ENCODE measurements at places on chromosomes 4 and X.

DNA sequence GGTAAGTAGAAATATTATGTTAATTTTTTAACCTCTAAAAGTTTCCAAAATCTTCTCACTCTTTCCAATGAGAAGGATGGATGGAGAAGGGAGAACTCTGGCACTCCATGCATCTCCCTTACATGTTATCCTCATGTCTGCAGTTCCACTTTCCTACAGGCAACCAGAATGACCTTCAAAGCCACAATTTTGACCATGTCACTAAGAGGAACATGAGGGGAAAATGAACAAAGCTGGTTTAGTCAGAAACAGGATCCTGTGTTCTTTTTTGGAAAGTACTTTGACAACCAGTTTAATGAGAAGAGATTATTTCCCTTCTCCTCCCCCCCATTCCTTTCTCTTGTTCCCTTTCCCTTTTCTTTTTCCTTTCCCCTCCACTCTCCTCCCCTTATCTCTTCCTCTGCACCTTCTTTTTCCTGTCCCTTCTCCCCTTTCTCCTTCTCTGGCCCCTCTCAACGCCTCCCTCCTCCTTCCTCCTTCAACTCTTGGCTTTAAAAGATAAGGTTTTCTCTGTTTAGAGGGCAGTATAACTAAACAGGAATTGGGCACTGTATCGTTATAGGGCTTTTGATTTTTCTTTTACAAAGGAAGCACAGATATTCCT lies 42.5 kb downstream of the DTHD1 start:
- no peak for DNase-seq

DNA sequence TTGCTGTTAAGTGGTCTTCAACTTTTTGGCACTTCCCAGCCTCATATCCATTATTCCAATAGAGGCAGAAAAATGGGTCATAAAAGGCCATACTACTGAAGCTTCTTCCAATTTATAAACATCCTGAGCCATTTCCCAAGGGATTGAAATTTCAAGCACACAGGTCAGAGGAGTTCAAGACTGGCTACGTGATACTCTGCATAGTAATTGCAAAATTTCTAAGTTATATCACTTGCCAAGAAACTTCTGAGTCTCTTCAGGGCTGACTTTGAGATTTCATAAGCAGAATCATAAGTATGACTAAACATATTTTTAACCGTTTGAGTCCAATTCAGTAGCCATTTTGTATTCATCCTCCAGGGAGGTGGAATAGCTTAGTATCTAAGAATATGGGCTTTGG lies 75.6 kb upstream of the RXFP1 start:
- DNase-seq = no peak

- DNase-seq = no peak
Observed at GRCh38 chr4:28557755-28558154, 1697.1 kb downstream of the STIM2 start.

GRCh38 chr4:142473960-142474338 lies 372.2 kb downstream of the INPP4B start:
- no peak for DNase-seq

DNA sequence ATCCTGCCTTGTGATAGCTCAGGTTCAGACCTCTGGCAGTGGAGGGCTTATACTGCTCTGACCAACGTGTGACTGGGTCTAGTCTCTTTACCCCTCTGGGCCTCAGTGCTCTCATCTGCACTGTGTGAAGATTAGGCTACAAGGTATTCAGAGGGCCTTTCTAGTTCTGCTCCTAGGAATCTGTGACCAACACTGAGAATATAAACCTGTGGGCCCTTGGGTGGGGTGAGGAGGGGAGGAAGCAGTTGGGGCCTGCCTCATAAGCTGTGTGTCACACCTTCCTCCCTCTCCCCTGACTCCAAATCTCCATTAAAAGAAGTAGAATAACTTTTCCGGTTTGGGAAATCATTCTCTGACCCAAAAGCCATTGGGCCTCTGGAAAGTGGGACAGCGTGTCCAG lies 66.3 kb upstream of the MSN start:
- DNase-seq = no peak

GRCh38 chrX:46819136-46819535 lies 17.7 kb upstream of the RP2 start:
- no peak for DNase-seq

DNA sequence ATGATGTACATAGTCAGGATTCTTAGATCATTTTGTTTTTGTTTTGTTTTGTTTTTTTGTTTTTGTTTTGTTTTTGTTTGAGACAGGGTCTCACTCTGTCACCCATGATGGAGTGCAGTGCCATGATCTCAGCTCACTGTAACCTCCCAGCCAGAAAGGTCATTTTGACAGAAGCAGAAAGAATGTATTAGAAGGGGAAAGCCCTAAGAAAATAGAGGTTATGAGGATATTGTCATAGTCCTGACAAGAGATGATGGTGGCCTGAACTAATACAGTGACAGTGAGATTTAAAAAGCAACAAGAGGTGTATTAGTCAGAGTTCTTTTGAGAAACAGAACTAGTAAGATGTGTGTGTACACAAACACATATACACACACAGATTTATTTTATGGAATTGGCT lies 503.3 kb downstream of the RPA4 start:
- DNase-seq = no peak

GRCh38 chr4:115229873-115230272 lies 116.5 kb upstream of the NDST4 start:
- DNase-seq = no peak

DNA sequence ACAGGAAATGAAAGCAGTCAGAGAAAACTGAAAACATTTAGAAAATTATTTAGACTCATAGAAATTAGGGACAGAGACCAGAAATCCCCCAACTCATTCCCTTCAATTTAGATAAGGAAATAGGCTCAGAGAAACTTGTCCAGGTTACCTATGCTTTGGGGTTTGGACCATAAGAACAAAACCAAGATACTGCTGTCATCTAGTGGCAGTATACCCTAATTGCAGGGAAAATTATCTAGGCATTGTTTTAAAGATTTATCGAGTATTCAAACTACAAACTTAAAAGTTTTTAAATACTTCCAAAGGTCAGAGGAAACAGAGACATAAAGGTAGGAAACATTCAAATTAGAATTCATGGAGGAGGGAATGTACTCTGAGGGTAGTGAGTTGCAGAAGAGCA lies 67.0 kb upstream of the KLHL13 start:
- no peak for DNase-seq

GRCh38 chr4:162392946-162393345 lies 229.1 kb upstream of the FSTL5 start:
- no peak for DNase-seq

DNA sequence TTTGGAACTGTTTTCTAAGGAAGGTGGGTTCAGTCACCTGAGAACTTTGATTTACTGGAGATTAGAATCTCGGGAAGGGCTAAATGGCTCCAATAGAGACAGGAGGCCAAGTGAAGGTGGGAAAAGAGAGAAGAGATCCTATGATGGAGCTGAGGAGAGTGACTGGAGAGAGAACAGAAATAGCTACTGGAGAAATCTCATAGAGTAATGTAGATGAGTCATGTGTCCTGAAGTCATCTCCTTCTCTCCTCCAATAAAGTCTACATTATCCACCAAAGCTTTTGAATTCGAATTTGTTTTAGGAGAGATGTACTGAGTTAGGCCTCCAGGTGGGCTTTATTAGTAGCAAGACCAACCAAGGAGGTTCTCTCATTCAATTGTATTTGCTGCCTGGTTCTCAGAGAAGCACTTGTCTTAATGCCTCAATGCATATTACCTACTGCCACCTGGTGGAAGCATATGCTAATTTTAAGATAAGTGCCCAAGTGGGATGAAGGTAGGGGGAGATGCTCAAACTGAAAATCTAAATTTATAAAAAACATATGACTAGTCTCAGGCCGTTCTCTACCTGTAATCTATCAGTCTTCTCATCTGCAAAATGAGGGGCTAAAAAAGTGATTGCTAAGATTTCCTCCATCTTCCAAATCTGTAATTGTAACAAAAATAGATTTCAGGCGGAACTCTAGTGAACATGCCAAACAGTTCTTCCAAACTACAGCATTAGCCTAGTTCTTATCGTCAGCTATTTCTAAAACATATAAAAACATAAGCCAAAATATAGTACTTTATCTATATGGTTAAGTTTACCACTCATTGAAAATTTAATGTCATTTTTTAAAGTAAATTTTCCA lies 24.4 kb downstream of the TXK start:
- no peak for DNase-seq

DNA sequence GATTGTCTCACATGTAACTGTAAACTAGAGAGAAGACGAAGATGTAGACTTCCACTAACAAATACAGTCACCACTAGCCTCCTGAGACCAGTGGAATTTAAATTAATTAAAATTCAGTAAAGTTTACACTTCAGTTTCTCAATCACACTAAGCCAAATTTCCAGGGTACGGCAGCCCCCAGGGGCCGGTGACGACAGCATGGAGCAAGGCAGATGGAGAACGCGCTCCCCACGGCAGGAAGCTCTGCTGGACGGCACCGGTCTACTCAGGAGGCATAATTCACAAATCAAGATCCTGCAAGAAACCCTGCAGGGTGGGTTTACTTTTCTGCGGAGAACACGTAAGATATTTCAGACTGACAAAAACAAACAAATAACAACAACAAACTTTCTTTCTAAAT lies 80.7 kb downstream of the FAT1 start:
- no peak for DNase-seq

DNA sequence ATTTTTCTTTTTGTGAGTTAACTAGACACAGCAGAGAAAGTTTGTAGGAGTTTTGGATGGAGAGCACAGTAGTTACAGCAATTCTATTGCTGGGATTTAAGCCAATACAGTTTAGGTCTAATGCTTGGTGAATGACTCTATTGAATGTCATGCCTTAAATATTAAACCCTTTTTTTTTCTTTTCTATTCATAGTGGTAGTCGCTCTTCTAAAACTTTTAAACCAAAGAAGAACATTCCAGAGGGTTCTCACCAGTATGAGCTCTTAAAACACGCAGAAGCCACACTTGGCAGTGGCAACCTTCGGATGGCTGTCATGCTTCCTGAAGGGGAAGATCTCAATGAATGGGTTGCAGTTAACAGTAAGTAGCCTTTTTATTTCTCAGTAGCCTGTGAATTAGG lies 34.8 kb upstream of the DCK start:
- no peak for DNase-seq

- DNase-seq = no peak
Observed at GRCh38 chr4:912548-913279, 19.4 kb downstream of the GAK start.
